ENCODE measurements at places on chromosomes 6 and 20. TPM values are rescaled to one million over a fixed set of nuclear protein-coding genes. Genes with fewer than 3 reads are reported as not detected.

The OPRM1 gene
- not detected for total RNA-seq

The PDE7B gene
- total RNA-seq, result 10.3 TPM

The SNAP25 gene
- 3.1 TPM for total RNA-seq

The TFAP2D gene
- not detected for total RNA-seq

The CAP2 gene
- 56.3 TPM for total RNA-seq

The CST2 gene
- total RNA-seq, result not detected

The ANGPT4 gene
- 0.04 TPM for total RNA-seq

The RGS17 gene
- 0.53 TPM for total RNA-seq

The PAX1 gene
- total RNA-seq, result 0.58 TPM

The ATP6V1G2 gene
- 1.4 TPM for total RNA-seq

The CST1 gene
- total RNA-seq, result not detected

The TNFRSF6B gene
- 1.6 TPM for total RNA-seq

The ETV7 gene
- total RNA-seq, result 0.04 TPM

The DNAAF9 gene
- total RNA-seq, result 12.4 TPM

The SLC32A1 gene
- not detected for total RNA-seq

The SPATA25 gene
- total RNA-seq, result 5.7 TPM

The NR2E1 gene
- not detected for total RNA-seq

The OR2J3 gene
- not detected for total RNA-seq

The NKX2-4 gene
- not detected for total RNA-seq

The TBXT gene
- total RNA-seq, result not detected

The RNF217 gene
- 43.3 TPM for total RNA-seq

The C20orf96 gene
- 2.9 TPM for total RNA-seq

The CCM2L gene
- total RNA-seq, result 4.9 TPM

The GPX5 gene
- not detected for total RNA-seq

The SLC25A27 gene
- 18.6 TPM for total RNA-seq

The CRISP2 gene
- total RNA-seq, result not detected

The SPAG4 gene
- total RNA-seq, result 1.2 TPM

The IRF4 gene
- total RNA-seq, result 1.8 TPM

The PTK6 gene
- total RNA-seq, result not detected

The RIMS4 gene
- total RNA-seq, result 5.7 TPM

The PPP1R16B gene
- 5.5 TPM for total RNA-seq

The AGPAT4 gene
- 7.0 TPM for total RNA-seq

The C4A gene
- 13.0 TPM for total RNA-seq

The NKX2-2 gene
- total RNA-seq, result 0.04 TPM

The SLC22A16 gene
- 0.22 TPM for total RNA-seq

The RAET1G gene
- total RNA-seq, result 0.09 TPM

The RNF39 gene
- total RNA-seq, result not detected

The GSTA2 gene
- total RNA-seq, result not detected

The MUCL3 gene
- total RNA-seq, result not detected

The CNKSR3 gene
- total RNA-seq, result 14.0 TPM

The SNX9 gene
- total RNA-seq, result 27.1 TPM

The GSTA1 gene
- total RNA-seq, result not detected

The TUBB1 gene
- 0.35 TPM for total RNA-seq

The SLC16A10 gene
- 5.1 TPM for total RNA-seq

The MARCKS gene
- total RNA-seq, result 210 TPM

The PAQR8 gene
- total RNA-seq, result 4.7 TPM

The KCNG1 gene
- 0.44 TPM for total RNA-seq

The RBM38 gene
- 31.7 TPM for total RNA-seq

The PTPRK gene
- total RNA-seq, result 21.2 TPM

The TBX18 gene
- 20.3 TPM for total RNA-seq

The LGSN gene
- not detected for total RNA-seq

The SESN1 gene
- total RNA-seq, result 47.3 TPM

The VTA1 gene
- total RNA-seq, result 42.0 TPM

The GMPR gene
- 27.0 TPM for total RNA-seq
